ENCODE measurements at places on chromosomes 7 and 10. TPM values are rescaled to one million over a fixed set of nuclear protein-coding genes. Genes with fewer than 3 reads are reported as not detected.
A peak's percentile ranks its signal among the peaks of the same experiment; 100 is the strongest.

- peaks cover 3% of the 10 kb centered on the region for H3K36me3 ChIP-seq
- H3K4me3 ChIP-seq = no peak overlapping the region
- H3K27me3 ChIP-seq = no peaks in the 10 kb centered on the region
- peaks cover 3% of the 10 kb centered on the region for H3K4me1 ChIP-seq
- DNase-seq = no peak
- H3K27ac ChIP-seq = no peak overlapping the region
Observed at GRCh38 chr7:102028206-102028826, 210.9 kb downstream of the CUX1 start.

GRCh38 chr7:48305661-48306060 lies 134.4 kb downstream of the ABCA13 start:
- no peaks in the 10 kb centered on the region for H3K27me3 ChIP-seq
- no peak for DNase-seq
- H3K4me1 ChIP-seq = no peaks in the 10 kb centered on the region
- H3K4me3 ChIP-seq = no peak overlapping the region

GRCh38 chr7:144641389-144642044 lies 194.3 kb downstream of the TPK1 start:
- no peak for DNase-seq
- H3K27ac ChIP-seq = no peak overlapping the region

DNA sequence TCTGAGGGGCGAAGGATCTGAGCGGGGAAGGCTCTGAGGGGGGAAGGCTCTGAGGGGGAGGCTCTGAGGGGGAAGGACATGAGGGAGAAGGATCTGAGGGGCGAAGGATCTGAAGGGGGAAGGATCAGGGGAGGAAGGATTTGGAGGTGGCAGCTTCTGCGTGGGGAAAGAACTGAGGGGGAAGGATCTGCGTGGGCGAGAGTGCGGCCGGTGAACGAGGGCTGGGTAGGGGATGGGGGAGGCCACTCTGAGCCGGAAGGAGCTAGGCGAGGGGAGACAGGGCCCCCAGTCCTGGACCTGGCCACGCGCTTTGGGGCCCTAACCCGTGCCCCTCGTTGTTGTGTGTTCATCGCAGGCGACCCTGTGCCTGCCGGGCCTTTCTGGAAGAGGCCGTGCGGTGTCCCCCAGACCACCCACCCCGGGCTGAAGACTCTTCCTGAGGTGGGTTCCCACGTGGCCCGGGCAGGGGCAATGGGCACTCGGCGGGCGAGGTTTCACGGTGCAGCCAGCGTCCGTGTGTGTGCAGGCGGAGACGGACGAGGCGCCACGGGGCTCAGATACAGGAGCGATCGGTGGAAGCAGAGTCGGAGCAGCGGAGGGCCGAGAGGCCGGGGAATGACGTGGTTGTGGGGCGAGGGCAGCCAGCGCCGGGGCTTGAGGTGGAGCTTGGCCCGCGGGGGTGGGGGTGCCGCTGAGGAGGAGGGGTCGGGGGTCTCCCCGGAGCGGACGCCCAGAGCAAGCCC lies 2.0 kb downstream of the CALY start:
- peak overlapping the region; percentile 33 for H3K4me3 ChIP-seq
- DNase-seq = no peak
- H3K4me1 ChIP-seq = peaks cover 14% of the 10 kb centered on the region

GRCh38 chr7:106777674-106778299 lies 87.3 kb upstream of the PIK3CG start:
- no peaks in the 10 kb centered on the region for H3K36me3 ChIP-seq
- H3K4me3 ChIP-seq = no peak overlapping the region
- H3K27me3 ChIP-seq = no peaks in the 10 kb centered on the region
- DNase-seq = no peak
- peaks cover 28% of the 10 kb centered on the region for H3K4me1 ChIP-seq
- no peak overlapping the region for H3K27ac ChIP-seq

GRCh38 chr7:117225536-117225935 lies 97.3 kb downstream of the WNT2 start:
- H3K4me3 ChIP-seq = no peak overlapping the region
- H3K27me3 ChIP-seq = no peaks in the 10 kb centered on the region
- DNase-seq = no peak
- H3K27ac ChIP-seq = no peak overlapping the region

DNA sequence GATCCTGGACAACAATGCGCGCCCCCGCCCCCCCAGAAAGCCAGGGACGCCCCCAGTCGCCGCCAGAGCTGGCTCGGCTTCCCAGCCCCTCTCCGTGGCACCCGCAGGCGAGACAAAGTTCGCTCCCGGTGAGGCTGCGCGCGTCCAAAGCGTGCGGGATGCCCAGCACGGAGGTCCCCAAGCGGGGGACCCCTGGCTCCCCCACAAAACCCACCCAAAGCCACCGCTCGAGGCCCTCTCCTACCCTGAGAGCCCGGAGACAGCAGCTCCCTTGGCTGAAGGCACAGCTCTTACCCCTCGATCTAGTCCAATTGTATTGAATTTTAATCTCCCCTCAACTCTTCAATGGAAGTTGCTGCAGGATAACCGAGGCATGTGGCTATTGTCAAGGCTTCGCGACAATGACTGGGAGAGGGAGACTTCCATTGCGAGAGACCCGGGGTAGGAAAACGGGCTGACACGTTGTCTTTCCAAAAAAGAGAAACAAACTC lies 305.3 kb downstream of the PRPF18 start:
- peaks cover 36% of the 10 kb centered on the region for H3K4me1 ChIP-seq
- peak overlapping the region; percentile 73 for H3K27ac ChIP-seq
- DNase-seq = no peak
- H3K4me3 ChIP-seq = peak overlapping the region; percentile 60
- H3K36me3 ChIP-seq = no peaks in the 10 kb centered on the region
- no peaks in the 10 kb centered on the region for H3K27me3 ChIP-seq

TMEM176B gene
- total RNA-seq = 0.26 TPM

LOXL4 gene
- total RNA-seq = 41.2 TPM

GRCh38 chr7:4965295-4966022 lies 6.5 kb upstream of the MMD2 start:
- no peak overlapping the region for H3K27ac ChIP-seq
- no peaks in the 10 kb centered on the region for H3K36me3 ChIP-seq
- no peaks in the 10 kb centered on the region for H3K27me3 ChIP-seq

All from astrocyte (in vitro differentiated cells and primary cell).